ENCODE measurements at places on chromosomes 11 and 22.

- DNase-seq: no peak
These were observed 26.1 kb upstream of the BAIAP2L2 start for GRCh38 chr22:38136607-38137006.

- DNase-seq: no peak
These were observed 21.4 kb downstream of the UQCR10 start for GRCh38 chr22:29788339-29789279.

DNA sequence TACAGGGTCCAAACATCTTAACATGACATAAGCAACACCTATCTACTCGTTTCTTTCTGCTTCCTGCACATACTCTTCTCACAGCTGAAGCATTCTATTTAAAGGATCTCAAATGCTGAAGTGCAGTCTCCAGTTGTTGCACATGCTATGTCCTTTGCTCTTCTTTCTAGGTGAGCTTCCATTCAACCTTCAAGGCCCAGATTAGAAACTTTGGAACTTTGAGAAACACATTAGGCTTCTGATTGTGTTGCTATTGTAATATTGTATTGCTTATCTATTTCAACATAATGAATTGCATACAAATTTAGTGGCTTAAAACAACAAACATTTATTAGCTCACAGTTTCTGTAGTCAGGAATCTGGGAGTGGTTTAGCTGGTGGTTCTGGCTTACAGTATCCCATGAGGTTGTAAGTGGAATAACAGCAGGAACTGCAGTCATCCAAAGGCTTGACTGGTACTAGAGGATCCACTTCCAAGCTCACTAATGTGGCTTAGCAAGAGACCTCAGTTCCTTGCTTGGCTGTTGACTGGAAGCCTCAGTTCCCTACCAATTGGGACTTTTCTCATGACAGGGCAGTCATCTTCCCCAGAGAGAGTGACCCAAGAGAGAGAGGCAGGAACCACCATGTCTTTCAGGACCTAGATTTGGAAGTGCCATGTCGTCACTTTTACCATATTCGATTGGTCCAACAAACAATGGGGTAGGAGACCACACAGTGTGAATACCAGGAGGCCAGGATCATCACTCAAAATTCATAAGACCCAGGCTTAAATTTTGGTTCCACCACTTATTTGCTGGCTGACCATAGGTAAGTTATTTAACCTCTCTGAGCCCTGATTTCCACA, 27.2 kb upstream of the RASSF10 start:
- DNase-seq: no peak

DNA sequence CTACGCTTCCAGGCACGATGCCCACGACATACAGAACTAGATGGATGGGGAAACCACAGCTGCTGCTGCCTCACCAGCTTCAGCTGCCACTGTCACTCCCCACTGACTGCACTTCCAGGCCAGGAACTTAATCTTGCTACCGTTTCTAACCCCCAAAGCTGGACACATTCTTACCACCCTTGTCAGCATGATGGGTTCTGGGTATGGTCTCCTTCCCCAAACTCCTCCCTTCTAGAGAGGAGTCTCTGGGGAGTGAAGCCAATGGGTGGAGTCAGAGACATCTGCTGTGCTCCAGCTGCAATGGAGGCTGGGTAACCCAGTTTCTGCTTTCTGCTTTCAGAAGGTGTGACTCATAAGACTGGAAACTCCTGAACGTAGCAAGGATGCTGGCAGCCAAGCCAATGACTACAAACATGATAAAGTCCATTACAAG, 87.0 kb upstream of the THY1 start:
- no peak for DNase-seq

GRCh38 chr11:129861702-129862522, 33.5 kb downstream of the NFRKB start:
- DNase-seq: no peak

DNA sequence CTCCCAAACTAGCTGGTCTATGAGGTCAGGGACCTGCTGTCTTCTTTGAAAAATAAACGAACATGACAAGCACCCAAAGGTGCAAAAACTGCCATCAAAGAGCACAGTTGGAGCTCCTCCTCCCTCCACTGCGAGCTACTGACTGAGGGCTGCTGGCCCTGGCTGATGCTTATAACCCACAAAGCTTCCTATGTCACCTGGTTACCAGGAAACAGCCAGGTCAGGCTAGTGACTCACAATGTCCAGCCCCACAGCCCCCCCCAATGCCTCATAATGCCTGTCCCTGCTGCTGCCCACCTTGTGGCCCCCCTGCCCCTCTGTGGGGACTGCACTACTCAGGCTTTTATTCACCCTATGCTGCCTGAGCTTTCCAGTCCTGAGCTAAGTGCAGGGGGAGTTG, at the start of gene DRICH1:
Gene DRICH1, minus strand, starts transcription at position 144 of the 400 bp plus-strand sequence. CDS start 298 bp downstream, outside the sequence.
- DNase-seq: no peak

DNA sequence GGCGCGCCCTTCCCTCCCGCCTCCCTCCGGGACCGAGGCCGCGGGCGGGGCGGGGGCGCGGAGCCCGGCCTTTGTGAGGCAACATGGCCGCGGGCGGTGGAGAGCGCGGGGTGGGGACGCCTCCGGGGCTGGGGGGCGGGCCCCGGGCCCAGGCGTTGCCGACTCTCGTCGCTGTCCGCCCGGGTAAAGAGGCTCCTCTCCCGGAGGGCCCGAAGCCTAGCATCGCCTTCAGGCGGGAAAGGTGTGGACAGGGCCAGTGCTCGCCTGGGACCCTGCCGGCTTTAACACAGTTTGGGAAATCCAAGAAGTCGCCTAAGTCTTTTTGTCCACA, 369 bp downstream of the DGCR8 start:
- DNase-seq: peak; percentile 34

GRCh38 chr11:131980199-131980598, 609.8 kb downstream of the NTM start:
- DNase-seq: no peak

DNA sequence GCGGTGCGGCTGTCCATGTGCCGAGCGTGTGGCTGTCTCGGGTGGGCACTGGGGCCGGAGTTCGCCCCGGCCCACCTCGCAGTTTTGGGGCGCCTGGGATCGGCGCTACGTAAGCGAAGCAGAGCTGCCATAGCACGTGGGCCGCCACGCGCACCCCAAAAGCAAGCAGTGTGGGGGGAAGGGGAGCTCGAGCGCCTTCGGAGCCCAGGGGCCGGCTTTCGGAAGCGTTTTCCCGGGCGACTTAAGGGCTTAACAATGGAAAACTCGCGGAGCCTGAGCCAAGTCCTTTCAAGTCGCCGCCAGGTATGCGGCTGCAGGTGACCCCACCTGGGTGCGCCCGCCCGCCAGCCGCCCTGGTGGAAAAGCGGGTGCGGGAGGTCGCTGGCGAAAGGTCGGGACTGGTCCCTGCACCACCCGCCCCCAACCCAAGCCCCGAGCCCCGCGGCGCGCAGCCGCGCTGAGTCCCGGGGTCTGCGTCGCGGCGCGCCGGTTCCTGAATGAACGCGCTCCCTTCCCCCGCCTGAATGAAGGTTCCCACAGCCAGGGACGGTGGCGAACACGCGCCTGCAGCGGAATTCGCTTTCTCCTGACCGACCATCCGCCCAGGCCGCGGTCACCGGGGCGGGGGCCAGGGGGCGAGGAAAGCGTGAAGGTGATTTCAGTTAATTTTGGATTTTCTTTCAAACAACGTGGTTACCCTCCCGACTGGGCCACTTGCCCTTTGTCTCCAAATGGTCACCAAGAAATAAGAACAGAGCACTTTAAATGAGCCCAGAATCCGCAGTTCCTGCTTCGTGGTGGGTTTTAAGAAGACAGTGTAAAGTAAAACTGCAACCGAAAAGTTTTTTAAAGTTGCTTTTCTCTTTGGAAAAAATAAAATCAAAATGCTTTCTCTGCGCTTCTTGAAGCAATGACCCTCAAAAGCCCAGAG, 2.8 kb upstream of the CCND1 start:
- DNase-seq: no peak

DNA sequence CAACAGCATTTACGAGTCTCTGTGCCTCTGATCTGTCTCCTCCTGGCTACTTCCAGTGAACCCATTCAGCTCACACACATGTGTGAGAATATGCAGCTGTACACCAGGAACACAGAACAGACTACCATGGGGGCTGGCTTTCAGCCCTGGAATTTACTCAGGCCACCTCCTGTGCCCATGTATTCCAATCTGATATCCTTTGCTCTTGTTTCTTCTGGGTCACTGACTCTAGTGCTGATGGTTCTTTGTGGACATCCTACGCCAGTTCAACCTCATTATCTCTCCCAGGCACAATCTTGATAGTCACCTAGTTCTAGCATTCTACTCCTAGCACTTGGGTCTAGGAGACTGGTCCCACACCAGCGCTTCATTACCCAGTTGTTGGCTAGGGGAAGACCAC, 23.0 kb upstream of the ZC3H12C start:
- no peak for DNase-seq

DNA sequence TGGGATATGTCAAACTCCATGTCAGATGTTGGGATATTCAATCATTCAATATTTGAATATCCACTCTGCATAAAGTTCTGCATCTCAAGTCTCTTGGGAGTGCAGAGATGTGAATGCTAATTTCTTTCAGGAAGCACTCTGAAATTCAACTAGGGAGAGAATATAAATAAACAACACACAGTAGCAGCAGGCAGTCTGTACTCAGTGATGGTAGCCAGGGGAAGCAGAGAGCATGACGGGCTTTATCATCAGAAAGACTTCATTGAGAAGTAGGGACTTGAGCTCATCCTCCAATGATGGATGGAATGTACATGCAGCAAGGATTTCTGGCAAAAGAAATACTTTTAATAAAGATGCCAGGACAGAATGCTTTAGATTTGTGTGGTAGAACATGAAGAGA, 9.8 kb upstream of the TEAD1 start:
- no peak for DNase-seq

GRCh38 chr11:64490562-64491216, 100.3 kb upstream of the SLC22A12 start:
- no peak for DNase-seq

DNA sequence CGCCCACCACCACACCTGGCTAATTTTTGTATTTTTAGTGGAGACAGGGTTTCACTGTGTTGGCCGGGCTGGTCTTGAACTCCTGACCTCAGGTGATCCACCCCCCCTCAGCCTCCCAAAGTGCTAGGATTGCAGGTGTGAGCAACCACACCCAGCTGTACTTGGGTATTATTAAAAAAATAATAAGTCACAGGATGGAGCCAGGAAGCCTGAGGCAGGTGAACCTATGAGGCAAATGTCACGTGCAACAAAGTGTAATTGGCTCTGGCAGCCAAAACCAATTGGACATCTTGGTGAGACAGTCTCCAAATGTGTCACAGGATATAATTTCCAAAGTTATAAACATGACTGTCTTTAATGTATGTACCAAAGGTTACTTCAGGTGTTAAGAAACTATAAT, 24.0 kb upstream of the MALAT1 start:
- no peak for DNase-seq

- no peak for DNase-seq
These were observed 300.1 kb downstream of the CNTN5 start for GRCh38 chr11:99320769-99321290.

DNA sequence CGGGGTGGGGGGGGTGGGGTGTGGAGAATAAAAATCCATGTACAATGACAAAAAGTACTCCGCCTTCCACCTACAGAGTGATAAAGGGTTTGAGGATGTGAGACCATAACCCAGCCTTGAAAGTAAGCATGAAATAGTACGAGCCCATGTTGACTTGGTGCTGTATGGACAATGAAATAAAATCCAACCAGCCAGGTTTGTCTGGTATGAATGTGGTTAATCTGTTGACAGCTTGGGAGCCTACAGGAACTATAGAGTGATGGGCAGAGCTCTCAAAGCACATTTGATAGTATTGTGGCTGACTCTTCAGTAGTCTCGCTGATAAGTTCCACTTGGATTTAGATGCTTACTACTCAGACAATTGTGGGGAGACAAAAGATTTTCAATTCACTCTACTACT, 48.8 kb upstream of the CD44 start:
- DNase-seq: no peak

DNA sequence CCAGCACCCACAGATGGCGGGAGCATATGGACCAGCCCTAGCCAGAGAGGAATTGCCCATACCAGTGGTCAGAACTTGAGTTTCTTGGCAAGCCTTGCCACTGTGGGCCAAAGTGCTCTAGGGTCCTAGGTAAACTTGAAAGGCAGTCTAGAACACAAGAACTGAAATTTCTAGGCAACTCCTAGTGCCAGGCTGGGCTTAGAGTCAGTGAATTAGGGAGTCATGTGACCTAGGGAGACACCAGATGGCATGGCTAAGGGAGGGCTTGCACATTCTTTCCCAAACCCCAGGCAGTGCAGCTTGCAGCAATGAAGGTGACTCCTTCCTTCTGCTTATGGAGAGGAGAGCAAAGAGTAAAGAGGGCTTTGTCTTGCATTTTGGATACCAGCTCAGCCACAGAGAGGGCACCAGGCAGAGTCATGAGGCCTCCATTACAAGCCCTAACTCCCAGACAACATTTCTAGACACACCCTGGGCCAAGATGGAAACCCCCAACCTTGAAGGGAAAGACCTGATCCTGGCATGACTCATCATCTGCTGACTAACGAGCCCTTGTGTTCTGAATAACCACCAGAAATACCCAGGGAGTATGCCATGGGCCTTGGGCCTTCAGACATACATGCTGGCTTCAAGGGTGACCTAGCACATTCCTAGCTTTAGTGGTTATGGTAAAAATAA, 19.2 kb upstream of the OR56A3 start:
- no peak for DNase-seq

DNA sequence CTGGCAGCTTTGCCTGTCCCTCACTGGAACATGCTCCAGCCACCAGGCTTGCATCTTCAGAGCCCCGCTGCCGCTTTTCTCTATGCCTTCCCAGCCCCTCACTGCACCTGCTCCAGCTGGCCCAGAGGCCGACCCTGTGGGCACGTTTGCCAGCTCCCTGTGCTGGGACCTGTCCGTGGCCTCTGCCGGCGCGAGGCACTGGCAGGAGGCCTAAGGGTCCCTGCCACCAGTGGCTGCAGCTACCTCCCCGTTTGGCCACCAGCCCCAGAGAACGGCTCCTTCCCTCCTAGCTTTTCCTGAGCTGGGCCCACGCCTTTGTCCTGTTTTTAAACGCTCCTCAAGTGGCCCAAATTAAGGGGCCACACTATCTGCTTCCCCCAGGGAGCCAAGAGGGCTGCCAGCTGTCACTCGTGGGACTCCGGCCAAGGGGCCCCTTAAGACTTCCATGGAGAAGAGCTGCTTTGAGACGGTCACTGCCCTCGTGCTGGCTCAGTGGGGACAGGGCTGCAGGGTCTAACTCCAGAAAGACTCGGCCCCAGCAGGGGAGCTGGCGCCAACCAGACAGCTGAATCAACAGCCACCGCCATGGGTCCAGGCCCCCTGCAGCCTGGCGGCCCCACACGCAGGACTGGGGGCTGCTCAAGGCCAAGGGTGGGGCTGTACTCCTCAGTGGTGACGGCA, 24.6 kb upstream of the WNT7B start:
- no peak for DNase-seq

GRCh38 chr11:47616726-47617416, 22.7 kb upstream of the C1QTNF4 start:
- DNase-seq: peak; percentile 55
